Left hindlimb (tissue), 1 donor: ENCODE measurements at places on chromosomes 5 and 9.
A peak's percentile ranks its signal among the peaks of the same experiment; 100 is the strongest.

- no peak for DNase-seq
Measured at GRCh38 chr9:136312436-136312835, 8.5 kb upstream of the CCDC187 start.

DNA sequence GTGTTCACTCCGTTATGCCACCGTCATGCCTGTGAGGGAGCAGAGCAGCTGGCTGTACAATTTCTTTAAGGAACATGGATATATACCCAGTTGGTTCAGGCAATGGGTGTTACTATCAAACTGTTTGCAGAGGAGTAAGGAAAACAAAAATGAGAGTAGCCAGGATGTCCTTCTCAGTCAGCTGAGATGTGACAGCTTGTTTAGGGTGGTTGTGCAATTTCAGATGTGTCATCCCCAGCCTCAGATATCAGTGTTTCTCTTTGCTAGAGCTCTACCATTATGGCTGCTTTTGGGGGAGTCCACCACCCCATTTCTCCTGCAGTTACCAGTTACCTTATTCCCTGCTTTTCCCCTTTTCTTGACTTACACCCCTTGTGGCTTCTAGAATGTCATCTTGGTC lies 135.2 kb upstream of the SLC24A2 start:
- no peak for DNase-seq

DNA sequence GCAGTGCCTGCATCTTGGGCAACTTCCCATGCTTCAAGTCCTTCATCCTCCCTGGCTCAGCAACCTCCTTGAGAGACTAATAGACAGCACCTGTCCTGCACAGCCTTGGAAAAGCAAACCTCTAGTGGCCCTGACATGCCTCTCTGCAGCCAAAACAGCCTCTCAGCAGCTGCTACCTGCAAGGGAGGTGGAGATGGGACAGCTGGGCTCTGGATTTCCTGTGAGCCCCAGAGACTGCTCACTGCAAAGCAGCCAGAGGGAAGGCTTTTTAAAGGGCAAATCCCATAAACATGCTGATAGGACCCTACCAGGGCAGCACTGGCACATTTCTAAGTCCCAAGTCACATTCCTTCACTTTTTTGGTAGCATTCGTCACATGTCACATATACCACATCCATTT lies 31.5 kb upstream of the MYORG start:
- no peak for DNase-seq

GRCh38 chr5:178839319-178839704 lies 20.4 kb upstream of the ZNF354B start:
- peak; percentile 49 for DNase-seq

DNA sequence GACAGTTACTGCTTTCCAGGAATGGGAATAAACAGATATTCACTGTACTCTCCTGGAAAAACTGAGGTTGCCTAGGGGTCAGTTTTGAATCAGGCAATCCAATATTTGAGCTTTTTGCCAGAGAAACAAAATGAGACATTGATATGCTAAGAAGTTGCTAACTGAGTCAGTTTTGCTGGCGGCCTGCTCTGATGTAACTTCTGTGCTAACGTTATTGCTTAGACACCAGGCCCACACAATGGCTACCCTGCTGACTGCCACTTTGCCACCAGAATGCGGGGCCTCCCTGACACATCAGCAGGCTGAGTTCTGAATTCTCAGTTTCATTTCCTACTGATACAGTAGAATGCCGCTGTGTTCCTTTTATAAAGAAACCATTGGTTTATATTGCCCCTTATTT lies 18.2 kb upstream of the ZNF618 start:
- no peak for DNase-seq

DNA sequence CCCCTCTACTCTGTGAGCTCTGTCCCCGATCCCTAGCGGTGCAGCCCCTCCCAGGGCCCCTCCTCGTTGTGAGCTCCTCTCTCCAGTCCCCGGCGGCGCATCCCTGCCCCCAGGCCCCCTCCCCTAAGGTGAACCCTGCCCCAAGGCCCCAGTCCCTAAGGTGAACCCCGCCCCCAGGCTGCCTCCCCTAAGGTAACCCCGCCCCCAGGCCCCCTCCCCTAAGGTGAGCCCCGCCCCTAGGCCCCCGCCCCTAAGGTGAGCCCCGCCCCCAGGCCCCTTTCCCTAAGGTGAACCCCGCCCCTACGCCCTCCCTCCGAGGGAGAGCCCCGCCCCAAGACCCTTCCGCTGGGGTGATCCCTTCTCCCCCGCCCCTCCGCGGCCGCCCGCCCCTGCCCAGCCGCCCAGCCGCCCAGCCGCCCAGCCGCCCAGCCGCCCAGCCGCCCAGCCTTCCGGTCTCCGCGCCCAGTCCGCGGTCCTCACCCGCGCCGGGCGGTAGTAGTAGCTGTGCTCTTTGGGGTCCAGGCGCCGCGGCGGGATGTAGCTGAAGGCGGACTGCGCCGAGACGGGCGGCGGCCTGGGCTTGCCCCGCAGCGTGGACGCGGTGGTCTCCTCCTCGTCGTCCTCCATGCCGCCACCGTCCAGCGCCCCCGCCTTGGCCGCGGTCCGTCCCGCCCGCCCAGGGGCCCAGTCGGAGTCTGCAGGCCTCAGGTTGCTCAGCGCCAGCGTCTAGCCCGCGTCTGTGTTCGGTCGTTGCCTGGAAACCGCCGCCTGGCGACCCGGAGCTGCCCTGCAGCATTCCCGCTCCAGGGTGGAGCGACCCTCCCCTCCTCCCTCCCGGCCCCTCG lies at the start of gene CFAP90:
Gene CFAP90, minus strand, starts transcription at position 739 of the 845 bp plus-strand sequence. Its CDS starts 112 bp downstream, at position 627.
- peak; percentile 77 for DNase-seq

DNA sequence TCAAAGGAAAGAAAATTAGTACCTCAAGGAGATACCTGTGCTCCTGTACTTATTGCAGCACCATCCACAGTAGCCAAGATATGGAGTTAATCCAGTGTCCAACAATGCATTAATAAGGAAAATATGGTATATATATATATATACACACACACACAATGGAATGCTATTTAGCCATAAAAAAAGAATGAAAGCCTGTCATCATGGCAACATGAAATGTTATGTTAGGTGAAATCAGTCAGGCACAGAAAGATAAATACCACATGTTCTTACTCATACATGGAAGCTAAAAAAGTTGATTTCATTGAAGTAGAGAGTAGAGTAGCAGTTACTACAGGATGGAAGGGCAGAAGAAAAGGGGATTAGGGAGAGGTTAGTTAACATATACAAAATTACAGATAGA lies 601.5 kb downstream of the ANXA1 start:
- DNase-seq, result no peak

DNA sequence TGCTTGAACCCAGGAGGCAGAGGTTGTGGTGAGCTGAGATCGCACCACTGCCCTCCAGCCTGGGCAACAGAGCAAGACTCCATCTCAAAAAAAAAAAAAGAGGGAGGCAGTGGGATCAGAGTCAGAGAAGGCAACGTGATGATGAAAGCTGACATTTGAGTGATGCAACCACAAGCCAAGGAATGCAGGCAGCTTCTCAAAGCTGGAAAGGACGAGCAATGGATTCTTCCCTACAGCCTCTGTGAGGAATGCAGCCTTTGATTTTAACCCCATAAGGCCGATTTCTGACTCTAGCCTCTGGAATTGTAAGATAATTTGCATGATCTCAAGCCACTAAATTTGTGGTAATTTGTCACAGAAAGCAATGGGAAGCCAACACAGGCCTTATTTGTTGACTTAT lies 9.8 kb downstream of the TGFBI start:
- DNase-seq, result no peak

GRCh38 chr9:135471791-135472640 lies 7.6 kb upstream of the PPP1R26 start:
- DNase-seq, result no peak

- no peak for DNase-seq
Measured at GRCh38 chr9:3857091-3857490, 331.3 kb upstream of the RFX3 start.

- DNase-seq, result no peak
Measured at GRCh38 chr5:40801771-40802562, 3.8 kb upstream of the PRKAA1 start.

- no peak for DNase-seq
Measured at GRCh38 chr5:52607227-52607824, 180.4 kb upstream of the ITGA1 start.

GRCh38 chr9:105141146-105141975 lies 103.1 kb upstream of the SLC44A1 start:
- DNase-seq, result no peak

DNA sequence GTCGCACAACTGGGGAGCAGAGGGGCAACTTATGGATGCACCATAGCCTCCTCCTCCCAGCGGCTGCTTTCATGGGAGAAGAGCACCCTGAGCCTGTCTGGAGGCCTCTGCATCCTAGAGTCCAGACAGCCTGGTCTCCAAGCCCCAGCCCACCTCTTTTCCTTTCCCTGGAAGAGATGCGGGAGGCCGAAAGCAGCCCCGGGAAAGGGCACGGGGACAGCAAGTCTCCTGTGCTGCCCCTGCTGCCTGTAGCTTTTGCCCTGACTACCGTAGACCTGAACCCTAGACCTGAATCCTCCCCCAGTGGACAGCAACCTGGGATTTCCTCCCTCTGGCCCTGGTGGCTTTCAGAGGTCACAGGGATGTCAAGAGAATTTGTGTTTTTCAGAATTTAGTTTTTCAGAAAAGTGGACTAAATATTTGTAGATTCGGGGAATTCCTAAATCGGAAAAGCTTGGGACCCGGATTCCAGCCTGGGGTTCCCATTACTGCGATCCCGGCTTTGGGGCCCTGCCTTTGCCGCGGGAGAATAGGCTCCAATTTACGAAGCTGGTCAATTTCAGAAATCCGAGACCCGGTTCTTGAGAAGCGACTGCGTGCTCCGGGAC lies 4.3 kb upstream of the PITX1 start:
- DNase-seq, result no peak

DNA sequence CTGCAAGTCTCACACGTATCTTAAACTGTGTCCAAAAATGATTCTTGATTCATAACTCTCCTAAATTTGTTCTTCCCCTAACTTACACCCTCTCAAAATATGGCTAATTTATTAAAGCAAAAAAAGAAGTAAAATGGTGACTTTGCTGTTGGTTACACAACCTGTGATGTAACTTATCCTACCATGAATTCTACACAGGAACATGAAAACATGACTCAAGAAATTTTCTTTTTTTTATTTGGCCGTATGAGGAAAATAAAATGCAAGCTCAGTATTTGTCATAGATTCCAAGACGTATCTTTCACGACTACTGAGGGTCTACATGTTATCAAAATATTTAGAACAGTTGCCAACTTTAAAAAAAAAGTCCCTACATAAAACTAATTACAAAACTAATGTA lies 9.2 kb downstream of the LIFR start:
- no peak for DNase-seq

DNA sequence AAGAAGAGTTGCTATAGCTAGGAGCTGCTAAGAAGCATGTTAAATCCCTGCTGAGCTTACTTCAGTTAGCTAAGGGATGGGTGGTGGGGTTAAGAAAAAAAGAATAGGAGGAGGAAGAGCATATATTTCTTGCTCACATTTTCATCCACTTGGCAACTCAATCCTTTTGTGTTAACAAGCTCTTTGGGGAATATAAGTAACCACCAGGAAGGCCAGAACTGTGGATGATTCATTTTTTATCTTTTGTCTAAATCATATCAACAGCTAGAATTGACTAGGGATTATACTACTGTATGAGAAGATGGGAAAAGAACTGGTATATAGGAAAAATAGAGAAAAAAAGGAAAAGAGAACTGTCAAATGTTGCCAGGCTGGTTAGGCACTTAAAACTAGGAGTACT lies 555.3 kb upstream of the ARRDC3 start:
- no peak for DNase-seq

DNA sequence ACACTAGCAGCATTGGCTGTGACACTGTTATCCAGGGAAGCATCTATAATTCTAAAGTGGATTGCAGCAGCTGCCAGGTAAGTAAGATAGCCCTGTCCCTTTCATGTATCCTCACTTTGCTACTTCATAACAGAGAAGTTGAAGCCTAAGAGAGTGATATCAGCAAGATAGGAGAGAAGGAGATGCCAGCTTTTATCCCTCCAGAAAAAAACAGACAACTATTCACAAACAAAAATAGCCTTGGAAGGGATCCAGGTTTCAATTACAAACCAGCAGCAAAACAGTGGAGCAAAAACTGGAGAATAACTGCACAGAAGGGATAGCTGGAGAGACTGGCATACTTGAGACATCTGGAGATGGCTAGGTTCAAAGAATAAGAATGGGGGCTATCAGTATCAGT lies 19.6 kb upstream of the VCAN start:
- no peak for DNase-seq

- no peak for DNase-seq
Measured at GRCh38 chr5:178413988-178414387, 176.2 kb downstream of the COL23A1 start.

- no peak for DNase-seq
Measured at GRCh38 chr9:130339306-130339705, 73.7 kb downstream of the HMCN2 start.

DNA sequence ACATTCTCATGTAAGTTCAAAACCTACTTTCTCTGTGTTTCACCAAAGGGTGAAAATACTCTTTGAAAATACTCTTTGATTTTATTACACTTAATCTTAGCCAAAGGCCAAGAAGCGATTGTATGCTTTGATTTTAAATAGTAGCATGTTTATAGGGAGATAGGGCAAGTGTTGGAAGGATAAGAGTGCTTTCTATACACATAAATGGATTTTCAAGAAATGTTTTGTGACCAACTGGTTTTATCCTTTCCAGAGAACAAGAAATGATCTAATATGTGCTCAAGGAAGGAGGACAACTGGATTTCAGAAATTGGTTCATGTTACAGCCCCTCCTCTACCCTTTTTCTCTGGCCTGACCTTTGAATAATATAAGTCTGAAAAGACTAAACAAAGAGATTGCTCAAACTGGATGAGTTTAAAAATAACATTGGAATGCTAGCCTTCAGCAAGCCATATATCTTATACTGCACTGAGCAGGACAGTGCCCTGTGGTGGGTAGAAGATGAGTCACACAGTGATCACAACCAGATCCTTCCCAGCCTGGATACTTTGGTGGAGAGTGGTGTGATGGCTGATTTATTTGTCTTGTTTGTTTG lies 13.1 kb downstream of the PALM2AKAP2 start:
- no peak for DNase-seq

GRCh38 chr5:111201705-111202104 lies 22.5 kb upstream of the CAMK4 start:
- DNase-seq, result no peak

GRCh38 chr5:116521173-116521872 lies 53.3 kb downstream of the SEMA6A start:
- DNase-seq, result peak; percentile 79

DNA sequence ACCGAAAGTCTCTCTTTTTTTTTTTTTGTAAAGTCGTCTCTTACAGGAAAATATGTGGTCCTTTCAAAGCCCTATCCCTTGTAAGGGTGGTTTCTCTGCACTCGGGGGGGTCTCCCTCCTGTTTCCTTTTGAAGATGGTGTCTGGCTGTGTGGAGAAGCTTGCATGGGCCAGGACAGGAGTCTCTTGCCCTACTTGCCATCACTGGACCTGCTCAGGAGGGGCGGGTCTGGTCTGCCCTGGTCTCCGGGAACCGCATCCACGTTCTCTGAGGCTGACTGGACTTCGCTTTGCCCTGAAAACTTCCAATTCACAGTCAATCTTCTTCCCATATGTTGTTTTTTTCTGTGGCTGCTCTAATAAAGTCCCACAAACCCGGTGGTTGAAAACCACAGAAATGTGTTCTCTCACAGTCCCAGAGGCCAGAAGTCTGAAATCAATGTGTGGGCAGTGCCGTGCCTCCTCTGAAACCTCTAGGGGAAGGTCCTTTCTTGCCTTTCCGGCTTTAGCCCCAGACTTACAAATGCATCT lies 92.9 kb upstream of the IER5L start:
- DNase-seq, result no peak

GRCh38 chr5:133251296-133252132 lies 199.7 kb downstream of the HSPA4 start:
- no peak for DNase-seq
